ENCODE measurements at places on chromosomes 6 and 20. TPM values are rescaled to one million over a fixed set of nuclear protein-coding genes. Genes with fewer than 3 reads are reported as not detected.

EEF1E1 gene
- 35.4 TPM for total RNA-seq

DNA sequence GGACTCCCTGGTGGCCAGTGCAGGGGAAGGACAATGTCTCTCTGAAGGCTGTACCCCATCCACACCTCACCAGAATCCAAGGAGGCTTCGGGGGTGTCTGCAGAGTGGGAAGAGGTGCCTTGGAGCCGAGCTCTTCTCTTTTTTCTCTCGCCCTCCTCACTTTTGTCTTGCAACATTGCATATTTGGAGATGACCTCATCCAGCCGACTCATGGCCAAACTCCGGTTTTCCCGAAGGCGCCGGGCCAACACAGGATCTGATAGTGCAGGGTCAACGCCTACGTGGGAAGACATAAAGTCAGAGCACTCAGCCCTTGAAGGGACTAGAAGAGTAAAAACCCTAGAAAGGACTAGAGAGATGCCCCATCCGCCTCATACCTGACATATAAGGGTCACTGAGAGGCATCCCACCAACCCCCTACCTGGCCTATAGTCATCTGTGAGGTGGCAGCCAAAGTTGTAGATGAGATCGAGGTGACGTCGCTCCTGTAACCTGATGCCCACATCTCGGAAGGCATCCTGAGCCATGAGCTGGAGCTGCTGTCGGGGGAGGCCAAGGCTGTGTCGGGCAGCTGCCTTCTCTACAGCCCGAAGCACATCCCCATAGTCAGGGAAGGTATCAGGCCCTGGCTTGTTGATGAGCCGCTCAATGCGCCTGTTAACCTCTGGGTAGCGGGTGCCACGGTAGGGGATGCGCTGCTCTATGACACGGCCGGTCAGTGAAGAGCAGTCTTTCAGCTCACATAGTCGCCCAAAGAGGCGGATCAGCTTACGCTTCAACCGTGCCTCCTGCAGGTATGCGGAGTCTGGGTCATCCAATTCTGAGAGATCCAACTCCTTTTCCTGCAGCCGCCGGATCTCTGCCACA is 3.0 kb upstream of the ZBTB22 start:
- H3K27me3 ChIP-seq: no peaks in the 10 kb centered on the region
- no peak overlapping the region for H3K27ac ChIP-seq
- H3K4me3 ChIP-seq: no peak overlapping the region
- peak; percentile 22 for DNase-seq
- H3K36me3 ChIP-seq: peaks cover 17% of the 10 kb centered on the region
- H3K4me1 ChIP-seq: peaks cover 21% of the 10 kb centered on the region

PRDM13 gene
- not detected for total RNA-seq

DNA sequence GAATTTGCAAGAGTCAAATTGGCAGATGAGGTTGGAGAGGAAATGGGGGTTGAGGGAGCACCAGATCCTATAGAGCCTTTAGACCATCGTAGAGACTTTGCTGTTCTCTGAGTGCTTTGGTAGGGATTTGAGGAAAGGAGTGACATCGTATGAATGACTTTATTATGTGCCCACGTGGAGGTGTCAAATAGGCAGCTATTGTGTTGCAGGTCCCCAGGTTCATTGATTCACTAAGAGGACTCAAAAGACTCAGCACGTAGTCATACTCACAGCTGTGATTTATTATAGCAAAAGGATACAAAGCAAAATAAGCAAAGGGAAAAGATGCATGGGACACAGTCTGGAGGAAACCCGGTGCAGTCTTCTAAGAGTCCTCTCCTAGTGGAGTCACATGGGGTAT is 2.2 kb downstream of the MTRES1 start:
- no peak overlapping the region for H3K4me3 ChIP-seq
- H3K4me1 ChIP-seq: no peaks in the 10 kb centered on the region
- no peak for DNase-seq
- peaks cover 2% of the 10 kb centered on the region for H3K36me3 ChIP-seq

- no peaks in the 10 kb centered on the region for H3K4me1 ChIP-seq
- DNase-seq: peak; percentile 29
- no peak overlapping the region for H3K4me3 ChIP-seq
- no peak overlapping the region for H3K27ac ChIP-seq
Measured at GRCh38 chr20:40073535-40074111, 615.4 kb downstream of the MAFB start.

DNA sequence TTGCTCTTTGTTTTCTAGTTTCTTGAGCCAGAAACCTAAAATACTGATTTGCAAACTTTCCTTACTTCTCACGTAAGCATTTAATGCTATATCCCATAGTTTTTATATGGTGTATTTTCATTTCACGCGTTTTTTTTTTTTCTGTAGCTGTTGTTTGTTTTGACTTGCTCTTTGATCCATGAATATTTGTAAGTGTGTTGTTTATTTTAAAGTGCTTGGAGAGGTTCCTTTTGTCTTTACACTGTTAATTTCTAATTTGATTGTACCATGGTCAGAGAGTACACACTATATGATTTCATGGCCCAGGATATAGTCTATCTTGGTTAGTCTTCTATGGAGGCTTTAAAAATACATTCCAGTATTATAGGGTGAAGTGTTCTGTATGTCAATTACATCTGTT is 84.8 kb upstream of the RNF217 start:
- H3K4me3 ChIP-seq: no peak overlapping the region
- no peak for DNase-seq
- peaks cover 2% of the 10 kb centered on the region for H3K4me1 ChIP-seq
- H3K27ac ChIP-seq: no peak overlapping the region

DNA sequence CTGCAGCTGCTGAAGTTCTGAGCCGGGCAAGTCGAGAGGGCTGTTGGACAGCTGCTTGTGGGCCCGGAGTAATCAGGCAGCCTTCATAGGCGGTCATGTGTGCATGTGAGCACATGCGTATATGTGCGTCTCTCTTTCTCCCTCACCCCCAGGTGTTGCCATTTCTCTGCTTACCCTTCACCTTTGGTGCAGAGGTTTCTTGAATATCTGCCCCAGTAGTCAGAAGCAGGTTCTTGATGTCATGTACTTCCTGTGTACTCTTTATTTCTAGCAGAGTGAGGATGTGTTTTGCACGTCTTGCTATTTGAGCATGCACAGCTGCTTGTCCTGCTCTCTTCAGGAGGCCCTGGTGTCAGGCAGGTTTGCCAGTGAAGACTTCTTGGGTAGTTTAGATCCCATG is 21.2 kb upstream of the MAPK13 start:
- DNase-seq: no peak
- no peaks in the 10 kb centered on the region for H3K36me3 ChIP-seq
- H3K4me1 ChIP-seq: no peaks in the 10 kb centered on the region
- H3K4me3 ChIP-seq: no peak overlapping the region
- H3K27ac ChIP-seq: no peak overlapping the region

CALHM4 gene
- not detected for total RNA-seq

EMILIN3 gene
- total RNA-seq: 0.50 TPM

DNA sequence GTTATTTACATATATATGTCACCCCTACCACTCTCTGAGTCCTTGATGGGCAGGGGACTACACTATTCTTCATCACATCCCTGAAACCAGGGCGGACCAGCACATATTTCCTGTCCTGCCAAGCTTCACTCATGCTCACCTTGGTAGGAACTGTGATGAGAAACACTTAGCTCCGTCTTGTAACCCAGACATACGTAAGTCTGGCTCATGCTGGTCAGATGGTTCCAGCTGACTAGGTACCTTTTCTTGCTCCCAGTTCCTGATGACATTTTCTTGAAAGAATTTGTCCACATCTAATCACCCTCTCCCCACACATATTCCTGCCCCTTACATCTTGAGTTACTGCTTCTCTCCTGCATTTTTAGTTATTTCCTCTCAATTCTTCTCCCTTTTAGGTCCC is 122.2 kb upstream of the MYLIP start:
- no peaks in the 10 kb centered on the region for H3K27me3 ChIP-seq
- H3K36me3 ChIP-seq: no peaks in the 10 kb centered on the region
- no peak overlapping the region for H3K4me3 ChIP-seq

PXDC1 gene
- 28.9 TPM for total RNA-seq

SAMD3 gene
- total RNA-seq: 3.5 TPM

GRCh38 chr6:100177956-100178355 is 183.9 kb upstream of the MCHR2 start:
- H3K4me3 ChIP-seq: no peak overlapping the region
- peaks cover 10% of the 10 kb centered on the region for H3K4me1 ChIP-seq
- H3K27ac ChIP-seq: no peak overlapping the region
- DNase-seq: no peak
- no peaks in the 10 kb centered on the region for H3K27me3 ChIP-seq

DNA sequence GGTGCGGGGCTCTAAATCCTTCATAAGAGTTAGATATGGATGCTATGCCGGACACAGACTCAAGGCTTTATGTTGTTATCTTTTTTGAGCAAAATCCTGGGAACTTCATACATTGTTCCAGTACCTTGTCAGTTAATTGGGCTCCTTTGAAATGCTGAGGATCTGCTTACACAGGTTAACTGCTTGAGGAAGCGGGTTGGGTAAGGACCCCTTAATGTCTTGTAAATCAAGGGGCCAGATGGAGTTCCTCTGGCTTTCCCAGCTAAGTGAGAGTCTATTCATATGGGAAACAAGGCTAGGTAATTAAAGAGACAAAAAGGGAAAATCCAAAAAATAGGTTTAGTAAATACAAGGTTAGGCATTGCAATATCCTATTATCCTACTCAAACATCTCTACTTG is 141.5 kb downstream of the OR2B2 start:
- peaks cover 3% of the 10 kb centered on the region for H3K4me1 ChIP-seq
- H3K27me3 ChIP-seq: peaks cover 2% of the 10 kb centered on the region
- DNase-seq: peak; percentile 64
- H3K4me3 ChIP-seq: no peak overlapping the region
- no peaks in the 10 kb centered on the region for H3K36me3 ChIP-seq

- H3K27me3 ChIP-seq: no peaks in the 10 kb centered on the region
- H3K4me3 ChIP-seq: no peak overlapping the region
- DNase-seq: no peak
- H3K4me1 ChIP-seq: no peaks in the 10 kb centered on the region
- H3K36me3 ChIP-seq: no peaks in the 10 kb centered on the region
Measured at GRCh38 chr6:118864341-118865099, 29.4 kb upstream of the ASF1A start.

WFDC5 gene
- total RNA-seq: 1.0 TPM

DNA sequence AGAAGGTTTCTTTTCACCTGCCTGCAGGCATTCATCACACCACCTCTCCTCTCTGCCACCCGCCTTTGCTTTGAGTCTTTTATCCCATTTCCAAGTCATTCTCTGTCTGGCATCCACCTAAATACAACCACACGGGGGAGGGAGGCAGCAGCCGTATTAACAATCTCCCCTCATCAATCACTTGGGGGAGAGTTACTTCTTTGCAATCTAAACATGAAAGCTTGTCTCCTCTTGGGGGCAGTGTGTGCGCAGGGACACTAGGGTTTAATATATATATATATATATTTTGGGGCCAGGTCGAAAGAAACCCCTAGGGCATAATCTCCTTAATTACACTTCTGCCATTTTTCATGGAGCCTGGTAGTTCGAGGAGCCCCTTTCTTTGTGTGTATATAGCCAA is 214.5 kb downstream of the TSHZ2 start:
- peak; percentile 25 for DNase-seq
- H3K4me1 ChIP-seq: no peaks in the 10 kb centered on the region
- no peak overlapping the region for H3K27ac ChIP-seq
- no peak overlapping the region for H3K4me3 ChIP-seq

DNA sequence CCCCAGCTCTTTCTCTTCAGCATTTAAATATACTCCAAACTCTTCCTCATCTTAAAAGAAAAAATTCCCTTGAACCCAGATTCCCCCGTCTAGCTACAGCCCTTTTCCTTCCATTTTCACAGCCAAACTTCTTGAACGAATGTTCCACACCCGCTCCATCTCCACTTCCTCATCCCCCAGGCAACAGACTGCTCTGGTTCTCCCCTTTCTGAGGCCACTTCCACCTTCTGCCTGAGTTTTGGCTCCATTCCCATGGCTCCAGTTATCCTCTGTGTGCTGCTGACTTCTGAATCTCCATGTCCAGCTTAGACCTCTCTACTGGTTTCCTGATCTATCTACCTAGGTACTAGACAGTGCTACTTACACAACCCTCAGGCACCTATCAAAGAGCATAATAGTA is 106.4 kb downstream of the RALGAPA2 start:
- H3K4me3 ChIP-seq: no peak overlapping the region
- no peak overlapping the region for H3K27ac ChIP-seq
- DNase-seq: no peak

DNA sequence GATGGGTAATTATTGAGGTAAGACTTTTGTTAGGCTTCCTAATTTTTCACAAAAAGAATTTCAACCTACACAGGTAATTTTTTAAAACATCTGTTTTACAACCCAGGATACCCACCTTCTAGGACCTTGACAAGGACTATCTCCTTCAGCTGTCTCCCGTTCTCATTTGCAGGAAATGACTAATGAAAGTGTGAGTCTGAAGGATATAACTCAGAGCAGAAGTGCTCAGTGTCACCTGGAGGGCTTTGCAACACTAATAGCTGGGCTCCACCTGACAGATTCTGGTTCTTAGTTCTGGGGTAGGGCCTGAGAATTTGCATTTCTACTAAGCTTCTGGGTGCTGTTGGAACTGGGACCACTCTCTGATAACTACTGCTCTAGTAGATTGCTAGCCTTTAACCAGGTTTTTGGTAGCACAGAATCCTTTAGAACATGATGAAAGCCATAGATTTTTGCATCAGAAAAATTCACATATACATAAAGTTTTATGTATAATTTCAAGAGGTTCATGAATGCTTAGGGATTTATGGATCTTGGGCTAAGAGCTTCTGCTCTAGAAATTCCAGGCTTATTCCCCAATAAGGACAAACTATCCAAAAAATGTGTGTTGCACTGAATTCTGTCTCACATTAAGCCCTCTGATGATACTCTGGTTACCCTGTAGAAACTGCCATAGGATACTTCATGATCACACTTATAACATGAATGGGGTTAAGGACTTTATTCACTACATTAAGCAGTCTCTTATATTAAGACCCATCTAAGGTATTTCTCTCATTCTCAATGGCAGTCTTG is 30.3 kb downstream of the AK9 start:
- no peak for DNase-seq
- H3K4me3 ChIP-seq: no peak overlapping the region
- H3K4me1 ChIP-seq: no peaks in the 10 kb centered on the region
- peaks cover 4% of the 10 kb centered on the region for H3K36me3 ChIP-seq

GRCh38 chr20:23350196-23350903 is at the start of gene NXT1:
Gene NXT1, plus strand, starts transcription at chr20:23350791. Its CDS starts 3,251 bp downstream, at chr20:23354042.
- peak within 1 kb of the TSS; percentile 98 for H3K27ac ChIP-seq
- peak; percentile 98 for DNase-seq
- peaks cover 19% of the 10 kb centered on the region for H3K4me1 ChIP-seq
- H3K36me3 ChIP-seq: peaks cover 9% of the 10 kb centered on the region

HLA-DQA1 gene
- total RNA-seq: 63.5 TPM
